Lung microvascular endothelial cell (primary cell): ENCODE measurements at places on chromosomes 7 and 10. TPM values are rescaled to one million over a fixed set of nuclear protein-coding genes. Genes with fewer than 3 reads are reported as not detected.

DNA sequence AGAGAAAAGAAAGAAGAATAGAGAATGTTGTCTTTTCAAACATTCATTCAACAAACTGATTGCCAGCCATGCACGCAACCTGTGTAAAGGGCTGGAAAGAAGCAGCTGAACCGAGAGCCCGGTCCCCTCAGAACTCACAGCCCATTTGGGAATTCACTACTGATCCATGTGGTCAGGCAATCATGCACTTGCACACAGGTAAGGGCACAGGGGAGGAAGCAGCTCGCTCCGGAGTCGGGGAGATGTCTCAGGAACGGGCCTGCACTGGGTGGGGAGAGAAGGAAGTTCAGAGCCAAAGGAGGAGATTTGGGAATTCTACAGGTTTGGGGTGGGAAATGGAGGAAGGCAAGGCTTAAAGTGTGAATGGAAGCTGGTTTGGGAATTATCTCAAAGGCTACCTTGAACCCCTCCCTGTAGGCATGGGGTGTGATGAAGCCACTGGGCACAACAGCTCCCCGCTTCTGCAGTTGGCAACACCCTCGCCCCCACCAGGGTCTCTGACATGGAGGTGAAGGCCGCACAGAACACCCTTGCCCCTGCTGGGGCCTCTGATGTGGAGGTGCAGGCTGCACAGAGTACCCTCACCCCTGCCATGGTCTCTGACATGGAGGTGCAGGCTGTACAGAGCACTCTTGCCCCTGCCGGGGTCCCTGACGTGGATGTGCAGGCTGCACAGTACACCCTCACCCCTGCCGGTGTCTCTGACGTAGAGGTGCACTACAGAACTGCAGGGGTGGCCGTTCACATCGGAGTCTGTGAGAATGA lies 194.4 kb upstream of the RNF32 start:
- DNase-seq: no peak

DNA sequence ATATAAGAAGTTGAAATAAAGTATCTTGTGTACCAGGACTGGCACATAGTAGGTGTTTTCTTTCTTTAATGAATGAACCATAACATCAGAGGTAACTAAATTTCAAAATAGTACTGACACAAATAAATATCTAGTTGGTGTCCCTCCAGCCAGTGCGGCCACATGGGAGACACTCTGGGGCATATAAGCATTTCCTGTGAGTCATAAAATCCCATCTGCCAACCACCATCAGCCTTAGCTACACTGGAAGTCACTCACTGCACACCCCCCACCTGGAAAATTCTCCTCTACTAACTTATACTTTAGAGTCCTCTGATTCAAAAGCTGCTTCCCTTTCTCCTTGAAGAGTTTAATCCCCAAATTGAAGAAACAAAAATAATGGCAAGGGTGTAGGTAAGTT lies 32.5 kb downstream of the DYDC1 start:
- peak; percentile 55 for DNase-seq

GRCh38 chr10:71362141-71362540 lies 34.6 kb upstream of the CDH23 start:
- no peak for DNase-seq

DNA sequence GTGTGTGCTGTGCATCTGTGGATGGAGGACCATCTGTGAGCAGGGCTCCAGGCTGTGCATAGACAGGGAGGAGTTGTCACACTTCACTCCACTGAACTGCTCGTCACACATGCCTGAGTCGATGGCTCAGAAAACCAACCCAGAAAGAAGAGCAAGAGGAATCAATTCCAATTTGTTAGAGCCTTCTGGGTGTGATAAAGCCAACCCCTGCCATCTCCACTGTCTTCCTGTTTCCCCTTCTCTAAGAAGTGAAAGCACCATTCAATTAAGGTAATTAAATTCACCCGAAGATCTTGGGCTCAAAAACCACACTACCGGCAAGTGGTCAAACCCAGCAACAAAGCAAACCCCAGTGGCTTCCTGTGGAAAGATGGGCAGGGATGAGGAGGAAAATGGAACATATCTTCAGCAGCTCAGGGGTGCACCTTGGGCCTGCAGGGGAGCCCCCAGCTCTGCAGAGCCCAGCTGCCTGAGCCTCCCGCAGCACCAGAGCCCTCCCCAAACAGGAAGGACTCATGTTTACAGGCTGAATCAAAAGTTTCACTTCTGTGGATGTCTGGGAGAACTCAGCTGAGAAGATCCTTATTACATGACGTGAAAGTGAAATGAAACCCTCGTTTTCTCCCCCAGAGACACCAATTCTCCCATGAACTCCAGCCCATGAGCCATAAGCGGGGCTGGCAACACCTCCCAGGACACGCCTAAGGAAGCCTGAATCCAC lies 10.9 kb downstream of the C10orf71 start:
- DNase-seq: no peak

DNA sequence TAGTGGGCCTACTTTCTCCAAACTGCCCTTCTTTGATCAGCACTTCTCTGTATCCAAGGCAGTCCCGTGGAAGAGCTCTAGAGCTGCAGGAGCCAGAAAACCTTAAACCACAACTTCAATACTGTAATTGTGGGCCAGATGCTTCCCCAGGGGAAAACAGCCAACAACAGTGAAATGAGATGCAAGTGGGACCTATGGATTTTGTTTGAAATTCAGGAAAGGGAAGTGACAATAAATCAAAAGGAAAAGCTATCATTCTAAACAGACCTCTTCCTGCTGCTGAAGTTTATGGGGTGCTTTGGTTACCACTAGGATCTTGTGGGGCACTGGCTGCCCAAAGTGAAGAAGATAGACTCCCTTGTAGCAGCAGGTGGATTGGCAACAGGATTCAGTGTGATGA lies 1031.7 kb downstream of the LRMDA start:
- DNase-seq: no peak

DNA sequence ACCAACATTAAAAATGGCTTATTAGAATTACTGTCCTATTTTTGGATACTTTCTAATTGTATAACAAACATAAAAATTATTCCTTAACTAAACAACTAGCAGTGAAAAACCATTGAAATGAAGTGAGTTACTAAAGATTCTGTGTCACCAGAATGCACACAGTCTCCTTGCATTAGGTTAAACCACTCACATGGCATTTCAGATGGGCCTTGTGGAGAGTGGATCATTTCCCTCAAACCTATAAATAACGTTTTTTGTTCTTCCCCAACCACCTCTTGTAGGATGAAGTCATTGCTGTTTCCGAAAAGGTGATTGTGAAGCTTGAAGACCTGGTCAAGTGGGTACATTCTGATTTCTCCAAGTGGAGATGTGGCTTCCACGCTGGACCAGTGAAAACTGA lies 38.4 kb downstream of the ARID5B start:
- no peak for DNase-seq

DNA sequence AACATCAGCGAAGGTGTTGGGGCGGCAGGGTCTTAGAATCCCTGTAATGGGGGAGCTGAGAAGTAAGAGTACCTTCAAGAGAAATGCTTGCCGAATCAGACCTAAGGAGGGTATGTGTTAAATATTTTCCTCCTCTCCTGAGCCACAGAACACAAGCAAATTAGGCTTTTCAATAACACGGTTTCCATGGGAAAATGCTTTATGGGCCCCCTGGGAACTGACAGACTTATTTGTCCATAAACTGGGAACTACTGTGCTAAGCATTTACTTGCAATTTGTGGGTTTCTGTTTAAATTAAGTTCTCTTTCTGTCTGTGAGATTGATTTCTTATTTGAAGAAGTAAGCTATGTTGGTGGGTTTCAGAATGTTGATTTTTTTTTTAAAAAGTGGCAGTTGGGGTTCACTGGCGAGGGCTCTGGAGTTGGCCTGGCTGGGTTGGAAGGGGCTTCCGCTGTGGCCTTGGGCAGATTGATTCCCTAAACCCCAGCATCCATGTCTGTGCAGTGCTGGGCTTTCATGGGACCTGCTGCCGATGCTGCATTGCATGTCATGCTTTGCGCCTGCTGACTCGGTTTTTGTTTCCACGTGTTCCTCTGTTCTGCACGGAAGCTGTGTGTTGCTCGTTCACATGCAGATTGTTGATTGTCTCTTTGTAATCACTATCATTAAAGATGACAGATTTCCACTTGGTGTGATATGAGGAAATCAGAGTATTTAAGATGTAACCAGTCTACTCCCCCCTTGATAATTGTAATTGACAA lies 7.2 kb downstream of the RBM17 start:
- DNase-seq: peak; percentile 14

DNA sequence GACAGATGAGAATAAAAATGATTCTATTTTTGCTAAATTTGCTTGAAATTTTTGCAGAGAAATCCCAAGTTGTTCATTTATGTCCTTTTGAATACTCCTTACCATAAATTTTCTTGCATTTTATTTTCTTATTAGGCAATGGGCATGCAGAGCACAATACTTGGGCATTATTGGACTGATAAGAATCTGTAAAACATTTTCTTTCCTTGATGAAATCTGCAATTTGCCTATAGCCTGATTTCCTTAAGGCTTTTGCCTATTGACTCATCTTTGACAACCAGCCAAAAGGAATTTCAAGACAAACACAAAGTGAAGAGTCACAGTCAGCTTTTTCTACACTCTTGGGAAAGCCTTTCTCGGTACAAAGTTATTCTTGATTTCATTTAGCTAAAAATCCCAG lies 30.5 kb upstream of the GNAT3 start:
- no peak for DNase-seq

DNA sequence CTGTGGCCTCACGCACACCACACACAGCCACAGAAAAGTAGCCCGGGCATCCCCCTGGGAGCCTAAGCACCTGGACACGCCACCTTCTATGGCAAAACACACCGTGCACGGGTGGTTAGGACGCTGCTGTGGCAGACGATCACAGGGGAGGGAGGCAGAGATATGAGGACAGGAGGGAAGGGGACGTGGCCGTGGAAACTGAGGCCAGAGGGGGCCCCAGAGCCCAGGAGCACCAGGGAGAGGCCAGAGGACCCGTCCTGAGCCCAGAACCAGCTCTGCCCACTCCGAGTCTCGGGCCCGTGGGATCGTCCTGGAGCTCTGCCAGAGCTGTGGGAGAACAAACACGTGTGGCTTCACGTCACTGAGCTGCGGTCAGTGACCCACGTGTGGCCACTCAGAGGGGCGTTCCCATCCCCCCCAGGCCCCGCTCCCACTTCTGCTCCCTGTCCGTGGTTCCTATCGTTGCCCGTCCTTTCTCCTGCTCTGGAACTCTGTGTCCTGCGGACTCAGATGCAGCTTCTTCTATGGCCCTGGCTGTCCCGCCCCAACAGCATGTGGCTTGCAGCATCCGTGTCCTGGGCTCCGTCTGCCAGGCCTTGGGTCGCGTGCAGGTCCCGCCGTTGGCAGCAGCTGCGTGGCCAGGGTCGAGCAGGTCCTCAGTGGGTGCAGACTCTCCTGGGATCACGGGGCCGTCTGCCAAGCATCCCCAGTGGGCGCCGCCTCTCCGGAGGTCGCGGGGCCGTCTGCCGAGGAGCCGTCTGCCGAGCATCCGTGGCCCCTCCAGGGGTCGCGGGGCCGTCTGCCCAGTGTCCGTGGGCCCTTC lies 31.0 kb downstream of the GET4 start:
- no peak for DNase-seq

GRCh38 chr7:44311561-44312495 lies 13.6 kb downstream of the CAMK2B start:
- DNase-seq: no peak

DNA sequence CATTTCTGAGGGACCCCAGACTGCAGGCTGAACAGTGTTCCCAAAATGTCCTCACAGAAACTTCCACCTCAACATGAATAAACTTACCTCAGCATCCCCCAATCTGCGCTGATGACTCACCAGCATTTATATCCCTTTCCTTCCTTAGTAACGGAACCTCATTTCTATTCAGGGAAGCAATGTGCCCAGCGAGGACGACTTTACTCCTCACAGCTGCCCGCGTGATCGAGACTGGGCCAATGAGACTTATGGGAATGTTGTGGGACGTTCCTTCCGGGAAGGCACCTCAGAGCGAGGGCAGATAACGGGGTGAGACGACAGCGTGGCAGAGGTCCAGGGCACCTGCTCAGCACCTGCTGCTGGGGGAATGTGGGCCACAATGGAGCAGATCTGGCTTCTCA lies 73.1 kb upstream of the CAMK2B start:
- peak; percentile 98 for DNase-seq

DNA sequence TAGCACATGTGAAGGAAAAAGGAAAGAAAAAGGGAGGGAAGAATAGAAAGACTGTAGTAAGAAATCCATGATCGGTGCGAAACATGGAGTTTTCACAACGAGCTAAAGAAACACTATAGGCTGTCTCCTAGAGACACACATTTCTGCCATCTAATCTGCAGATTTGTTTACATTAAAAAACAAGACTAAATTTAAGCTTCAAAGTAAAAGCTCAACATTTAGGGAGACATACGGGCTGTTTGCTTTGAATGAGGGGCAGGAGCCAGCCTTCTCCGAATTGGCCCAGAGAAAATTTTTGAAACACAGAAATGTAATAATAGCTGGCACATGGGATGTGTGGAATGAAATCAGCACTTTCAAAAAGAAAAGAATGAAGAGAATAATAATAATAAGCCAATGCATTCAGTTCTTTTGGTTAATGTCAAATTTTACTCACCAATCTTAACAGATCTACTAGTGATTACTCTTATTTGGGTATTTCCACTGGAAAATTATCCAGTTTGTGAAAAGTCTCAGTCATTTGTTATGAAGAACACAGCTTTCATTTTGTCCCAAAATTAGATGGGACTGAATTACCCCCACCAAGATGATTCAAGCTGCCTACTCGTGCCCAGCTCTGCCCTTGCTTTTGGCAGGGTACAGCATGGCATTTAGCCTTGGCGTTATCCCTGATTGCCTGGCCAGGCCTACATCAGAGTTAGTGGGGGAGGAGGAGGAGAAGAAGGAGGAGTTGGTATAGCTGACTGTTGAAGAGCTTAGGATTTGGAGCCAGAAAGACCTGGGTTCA lies 47.1 kb downstream of the MTURN start:
- no peak for DNase-seq

DNA sequence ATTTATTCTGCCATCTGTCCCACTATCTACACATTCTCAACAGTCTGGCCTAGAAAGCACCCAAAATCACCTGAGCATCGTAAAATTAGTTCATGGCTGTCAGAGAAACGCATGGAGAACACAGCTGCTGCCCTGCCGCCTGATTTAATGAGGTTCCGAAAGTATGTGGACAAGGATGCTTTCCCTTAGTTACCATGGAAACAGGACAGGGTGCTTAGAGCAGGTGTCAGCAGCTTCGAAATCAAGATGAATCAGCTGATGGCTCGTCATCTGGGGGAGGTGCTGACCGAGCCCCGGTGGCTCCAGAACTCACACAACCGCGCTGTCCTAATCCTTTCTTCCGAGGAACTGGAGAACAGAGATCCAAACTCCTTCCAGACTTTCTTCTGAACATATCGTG lies 151.5 kb downstream of the TEX36 start:
- DNase-seq: no peak

GRCh38 chr10:3773460-3774017 lies 11.5 kb downstream of the KLF6 start:
- DNase-seq: peak; percentile 61

GRCh38 chr7:50265968-50266634 lies 38.4 kb upstream of the IKZF1 start:
- no peak for DNase-seq

GRCh38 chr7:818031-818699 lies 14.1 kb upstream of the SUN1 start:
- peak; percentile 56 for DNase-seq

- no peak for DNase-seq
These were observed 249.3 kb upstream of the TCERG1L start for GRCh38 chr10:131560706-131561355.

Gene UPK3B
- under 0.01 TPM in 2 replicates for total RNA-seq

Gene UTF1
- not detected in 2 replicates for total RNA-seq

Gene WNT8B
- not detected in 2 replicates for total RNA-seq

Gene OGDHL
- 0.20 and 0.22 TPM in 2 replicates for total RNA-seq

Gene SPDYE8
- not detected in 2 replicates for total RNA-seq

Gene CFAP69
- total RNA-seq: 0.40 and 0.44 TPM in 2 replicates

Gene FAM149B1
- 15.5 and 26.8 TPM in 2 replicates for total RNA-seq

Gene AKR1E2
- 5.4 and 23.0 TPM in 2 replicates for total RNA-seq

Gene GARIN1A
- total RNA-seq: 0.20 and 0.22 TPM in 2 replicates
